ENCODE measurements at places on chromosomes 4 and X.

DNA sequence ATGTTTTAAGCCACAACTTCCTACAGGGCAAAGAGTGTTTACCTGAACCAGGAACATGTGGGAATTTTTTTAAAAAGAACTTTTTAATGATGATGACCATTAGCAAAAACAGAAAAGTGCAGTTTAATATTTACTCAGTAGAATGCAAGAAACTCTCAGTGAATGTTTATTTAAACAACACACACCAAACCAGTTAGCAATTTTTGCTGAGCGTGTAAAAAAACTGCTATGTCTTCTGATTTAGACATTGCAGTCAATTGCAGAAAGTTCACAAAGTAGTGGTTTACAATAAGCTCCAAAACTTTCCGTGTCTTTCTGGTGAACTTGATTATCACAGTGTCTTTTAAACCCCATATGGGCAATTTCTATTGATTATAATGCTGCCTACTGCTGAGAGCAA lies 273.7 kb upstream of the DIAPH2 start:
- no peak for DNase-seq

DNA sequence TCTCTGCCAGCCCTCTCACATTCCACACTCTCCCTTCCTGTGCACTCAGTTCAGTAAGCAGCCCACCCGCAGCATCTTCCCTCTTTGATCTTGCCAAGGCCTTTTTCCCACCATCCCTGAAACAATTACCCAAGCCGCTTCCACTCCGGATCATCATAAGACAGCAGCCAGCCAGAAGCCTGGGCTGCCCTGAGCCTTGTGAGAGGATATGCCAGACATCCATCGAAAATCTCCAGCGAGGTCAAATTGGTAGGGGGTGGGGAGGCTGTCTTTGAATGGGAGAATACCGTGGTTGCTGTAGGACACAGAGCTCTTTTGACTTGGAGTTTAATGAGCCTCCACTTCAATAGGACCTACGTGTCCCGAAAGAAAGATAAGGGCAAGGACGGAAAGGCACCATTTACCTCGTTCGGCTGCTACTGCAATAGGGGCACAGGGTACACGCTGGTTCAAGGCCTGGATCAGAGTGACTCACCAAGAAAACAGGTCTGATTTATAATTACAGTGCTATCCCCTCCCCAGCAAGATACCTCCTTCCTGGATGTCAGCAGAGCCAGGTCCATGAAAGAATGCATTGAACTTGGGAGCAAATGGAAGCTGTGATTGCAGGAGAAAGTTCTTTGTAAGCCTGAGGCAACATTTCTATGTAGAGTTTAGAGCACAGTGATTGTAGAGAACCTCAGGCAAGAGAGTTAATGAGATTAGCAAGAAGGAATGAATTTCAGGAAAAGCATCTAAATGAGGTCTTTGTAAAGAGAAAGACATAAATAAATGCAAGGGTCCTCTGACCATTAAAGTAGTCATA lies 39.5 kb downstream of the AMOT start:
- DNase-seq: no peak

DNA sequence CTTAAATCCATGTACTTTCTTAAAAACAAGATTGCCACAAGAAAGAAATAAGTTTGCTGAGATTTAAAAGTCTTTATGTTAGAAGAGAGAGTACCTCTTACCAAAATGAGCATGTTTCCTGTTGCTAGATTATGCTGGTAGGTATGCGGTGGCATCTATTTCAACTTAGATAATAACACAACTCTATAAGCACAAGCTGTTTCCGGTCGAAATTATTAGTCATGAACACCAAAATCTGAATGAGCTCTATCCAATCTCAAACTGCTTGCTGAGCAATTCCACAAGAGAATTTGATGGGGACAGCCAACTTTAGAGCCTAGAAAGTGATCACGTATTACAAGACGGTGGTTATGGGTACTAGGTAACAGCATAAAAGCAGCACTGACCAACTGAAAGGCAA lies 49.3 kb downstream of the CBR4 start:
- DNase-seq: no peak

DNA sequence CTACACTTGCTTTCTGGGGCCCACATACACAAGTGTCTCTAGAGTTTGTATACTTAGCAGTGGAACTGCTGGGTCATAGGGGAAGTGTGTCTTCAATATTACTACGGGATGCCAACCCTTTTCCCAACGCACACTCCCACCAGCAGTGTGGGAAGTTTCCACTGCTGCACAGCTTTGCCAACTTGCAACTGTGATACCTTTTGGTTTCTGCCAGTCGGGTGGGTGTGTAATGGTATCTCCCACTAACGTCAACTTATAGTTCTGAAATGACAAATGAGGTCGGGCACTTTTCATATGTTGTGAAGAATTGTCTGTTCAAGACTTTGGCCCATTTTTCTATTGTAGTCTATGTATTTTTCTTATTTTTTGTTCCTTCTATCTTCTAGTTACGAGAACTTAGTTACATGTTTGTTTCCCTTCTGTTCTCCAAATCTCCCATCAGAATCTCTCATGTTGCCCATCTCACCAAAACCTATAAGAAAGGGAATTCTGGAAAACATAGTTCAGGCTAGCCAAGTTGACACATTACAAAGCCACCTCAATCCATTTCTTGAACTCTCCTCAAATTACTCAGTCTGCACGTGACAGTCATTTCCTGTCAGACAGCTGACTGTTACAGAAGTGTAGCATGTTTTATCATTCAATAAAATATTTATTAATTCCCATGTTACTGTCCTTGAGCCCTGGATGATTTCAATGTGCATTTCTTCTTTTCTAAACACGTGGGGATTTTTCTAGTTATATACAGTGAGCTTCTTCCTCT lies 30.7 kb downstream of the PNMA6E start:
- DNase-seq: no peak

GRCh38 chr4:184812199-184812542 lies 13.6 kb downstream of the ACSL1 start:
- no peak for DNase-seq

Data from KG1 (cell line).